H4 (cell line): ENCODE measurements at places on chromosomes 13 and 19. TPM values are rescaled to one million over a fixed set of nuclear protein-coding genes. Genes with fewer than 3 reads are reported as not detected.

- no peak for DNase-seq
These were observed 6.1 kb downstream of the KLK7 start for GRCh38 chr19:50977626-50978025.

GRCh38 chr19:21574607-21575006 lies 69.2 kb downstream of the ZNF429 start:
- no peak for DNase-seq

The ADPRHL1 gene
- 0.23 and 1.3 TPM in 2 replicates for total RNA-seq

The ZNF805 gene
- total RNA-seq, result 6.1 and 7.8 TPM in 2 replicates

The KLC3 gene
- 0.72 TPM in 1 of 2 replicates, not detected in the other for total RNA-seq

DNA sequence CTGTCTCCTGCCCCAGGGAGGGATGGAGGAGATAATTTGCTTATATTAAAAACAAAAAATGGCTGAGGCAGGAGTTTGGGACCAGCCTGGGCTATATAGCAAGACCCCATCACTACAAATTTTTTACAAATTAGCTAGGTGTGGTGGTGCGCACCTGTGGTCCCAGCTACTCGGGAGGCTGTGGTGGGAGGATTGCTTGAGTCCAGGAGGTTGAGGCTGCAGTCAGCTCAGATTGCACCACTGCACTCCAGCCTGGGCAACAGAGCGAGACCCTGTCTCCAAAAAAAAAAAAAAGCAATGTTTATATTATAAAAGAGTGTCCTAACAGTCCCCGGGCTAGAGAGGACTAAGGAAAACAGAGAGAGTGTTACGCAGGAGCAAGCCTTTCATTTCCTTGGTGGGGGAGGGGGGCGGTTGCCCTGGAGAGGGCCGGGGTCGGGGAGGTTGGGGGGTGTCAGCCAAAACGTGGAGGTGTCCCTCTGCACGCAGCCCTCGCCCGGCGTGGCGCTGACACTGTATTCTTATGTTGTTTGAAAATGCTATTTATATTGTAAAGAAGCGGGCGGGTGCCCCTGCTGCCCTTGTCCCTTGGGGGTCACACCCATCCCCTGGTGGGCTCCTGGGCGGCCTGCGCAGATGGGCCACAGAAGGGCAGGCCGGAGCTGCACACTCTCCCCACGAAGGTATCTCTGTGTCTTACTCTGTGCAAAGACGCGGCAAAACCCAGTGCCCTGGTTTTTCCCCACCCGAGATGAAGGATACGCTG lies 184.0 kb downstream of the KDM4B start:
- no peak for DNase-seq

DNA sequence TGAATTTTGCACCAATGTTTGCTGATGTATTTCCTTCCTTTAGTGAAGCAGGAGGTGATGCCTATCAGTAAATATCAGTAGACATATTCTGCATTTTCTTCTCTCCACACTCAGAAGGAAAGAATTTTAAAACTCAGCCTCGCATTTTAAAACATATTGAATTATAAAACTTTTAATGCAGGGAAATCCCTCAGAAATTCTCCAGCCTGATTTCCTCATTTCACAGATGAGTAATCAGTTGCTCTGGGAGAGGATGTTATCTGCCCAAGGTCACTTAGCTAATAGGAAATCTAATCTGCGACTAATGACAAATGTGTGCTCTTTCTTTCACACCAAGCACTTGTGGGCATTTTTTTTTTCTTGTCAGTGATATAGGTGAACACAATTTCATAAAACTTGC lies 320.6 kb downstream of the ITGBL1 start:
- DNase-seq, result no peak

DNA sequence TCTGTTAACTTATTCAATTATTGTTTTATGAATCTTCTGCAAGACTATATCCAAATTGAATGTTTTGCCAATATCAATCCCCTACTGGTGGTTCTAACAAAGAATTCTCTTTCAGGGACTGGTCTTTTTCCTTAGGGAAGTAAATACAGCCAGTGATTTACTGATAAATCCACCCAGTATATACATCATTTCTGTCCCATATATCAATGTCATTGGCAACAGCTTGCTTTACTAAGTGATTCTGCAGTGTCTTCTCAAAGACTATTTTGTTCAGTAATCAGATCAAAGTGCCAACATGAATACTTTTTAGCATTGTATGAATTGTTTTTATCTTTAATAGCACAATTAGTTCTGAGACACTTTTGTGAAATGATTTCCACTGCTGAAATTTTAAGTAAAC lies 114.0 kb upstream of the OBI1 start:
- DNase-seq, result no peak

DNA sequence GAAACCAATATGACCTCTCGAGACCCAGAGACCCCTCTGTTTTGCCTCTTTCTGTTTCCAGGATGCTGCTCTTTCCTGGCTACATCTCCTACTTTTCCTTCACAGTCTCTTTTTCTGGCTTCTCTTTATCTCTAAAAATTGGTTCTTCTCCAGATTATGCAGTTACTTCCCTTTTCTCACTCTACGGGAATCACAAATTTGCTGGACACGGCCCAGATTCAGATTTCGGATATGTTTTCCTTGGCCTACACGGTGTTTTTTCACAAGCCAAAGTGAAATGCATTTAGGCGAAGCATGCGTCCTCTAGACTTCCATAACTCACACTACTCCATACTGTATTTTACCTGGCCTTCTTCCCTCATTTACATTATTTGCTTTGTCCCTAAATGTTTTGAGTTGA lies 214.7 kb upstream of the MIR17HG start:
- no peak for DNase-seq

The KIR2DL4 gene
- not detected in 2 replicates for total RNA-seq

DNA sequence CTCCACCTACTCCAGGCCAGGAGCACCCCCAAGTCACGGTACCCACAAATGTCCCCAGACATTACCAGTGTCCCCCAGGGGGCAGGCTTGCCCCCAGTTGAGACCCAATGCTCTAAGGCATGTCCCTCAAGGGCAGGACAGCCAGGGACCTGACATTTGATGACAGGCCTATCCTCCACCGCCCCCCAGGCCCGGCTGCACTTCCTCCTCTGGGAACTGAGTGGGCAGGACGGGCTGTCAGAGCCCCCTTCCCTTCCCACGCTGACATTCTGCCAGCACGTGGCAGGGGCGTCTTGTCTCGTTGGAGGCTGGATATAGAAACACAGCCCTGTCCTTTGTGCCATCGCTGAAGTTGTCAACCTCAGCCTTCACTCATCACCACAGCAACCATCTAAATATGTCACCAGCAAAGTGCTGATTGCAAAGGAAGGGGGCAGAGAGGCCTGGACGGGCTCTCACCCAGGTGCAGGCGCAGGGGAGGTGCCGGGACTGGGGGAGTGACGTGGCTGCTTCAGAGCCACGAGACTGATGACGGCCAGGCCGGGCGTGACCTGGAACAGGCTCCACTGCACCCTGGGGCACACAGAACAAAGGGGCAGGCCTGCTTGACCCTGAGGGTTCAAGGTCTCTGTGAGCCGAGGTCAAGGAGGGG lies 38.4 kb downstream of the GNG7 start:
- no peak for DNase-seq

The ARHGAP45 gene
- 2.4 and 3.2 TPM in 2 replicates for total RNA-seq

DNA sequence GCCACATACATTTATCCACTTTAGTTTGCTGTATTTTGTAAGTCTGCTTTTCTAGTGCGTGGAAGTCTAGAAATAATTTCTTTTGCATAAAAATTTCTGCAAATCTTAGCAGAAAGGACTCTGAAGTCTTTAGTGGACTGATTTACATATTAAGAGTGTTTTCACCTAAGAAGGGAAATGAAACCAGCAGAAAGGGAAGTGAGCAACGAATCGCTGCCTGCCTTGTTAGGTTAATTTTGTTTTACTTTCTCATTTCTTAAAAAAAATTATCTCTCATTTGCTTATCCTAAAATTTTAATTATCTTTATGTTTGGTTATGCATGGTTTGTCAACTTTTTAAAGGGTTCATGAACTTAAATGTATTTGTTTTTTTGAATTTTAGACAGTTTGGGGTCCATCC lies 767 bp upstream of the GPR18 start:
- DNase-seq, result no peak

DNA sequence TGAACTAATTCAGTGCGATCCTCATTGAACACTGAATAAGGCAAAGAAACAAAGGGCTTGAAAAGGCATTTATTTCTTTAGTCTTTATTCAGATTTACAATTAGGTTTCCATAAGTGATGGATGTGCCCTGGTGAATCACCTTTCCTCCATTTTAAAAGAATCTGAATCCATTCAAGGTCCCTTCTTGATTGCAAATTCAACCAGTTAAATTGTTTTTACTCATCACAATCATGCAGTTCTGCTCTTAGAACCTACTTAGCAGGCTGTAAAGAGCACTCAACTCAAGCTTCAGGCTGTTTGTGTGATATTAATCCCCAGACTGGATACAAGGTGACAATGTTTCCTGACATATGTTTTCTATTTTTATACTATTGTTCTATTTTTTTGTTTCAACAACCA lies 321.0 kb downstream of the TBC1D4 start:
- DNase-seq, result no peak

- DNase-seq, result no peak
These were observed 467 bp downstream of the LAMP1 start for GRCh38 chr13:113297370-113298042.

GRCh38 chr13:106523576-106523975 lies 11.9 kb downstream of the EFNB2 start:
- no peak for DNase-seq
